Activated T-helper 1 cell treated with anti-CD3 and anti-CD28 coated beads, Interleukin-12 subunit alpha, Interleukin-12 subunit beta, Interleukin-2, Interleukin-4 antibody, amounts not matched to agents 30 ng/mL and 10 ng/mL and 1 ng/mL, durations not matched to agents 14 hours and 24 hours and 36 hours (primary cell): ENCODE measurements at places on chromosomes 2 and 18.

DNA sequence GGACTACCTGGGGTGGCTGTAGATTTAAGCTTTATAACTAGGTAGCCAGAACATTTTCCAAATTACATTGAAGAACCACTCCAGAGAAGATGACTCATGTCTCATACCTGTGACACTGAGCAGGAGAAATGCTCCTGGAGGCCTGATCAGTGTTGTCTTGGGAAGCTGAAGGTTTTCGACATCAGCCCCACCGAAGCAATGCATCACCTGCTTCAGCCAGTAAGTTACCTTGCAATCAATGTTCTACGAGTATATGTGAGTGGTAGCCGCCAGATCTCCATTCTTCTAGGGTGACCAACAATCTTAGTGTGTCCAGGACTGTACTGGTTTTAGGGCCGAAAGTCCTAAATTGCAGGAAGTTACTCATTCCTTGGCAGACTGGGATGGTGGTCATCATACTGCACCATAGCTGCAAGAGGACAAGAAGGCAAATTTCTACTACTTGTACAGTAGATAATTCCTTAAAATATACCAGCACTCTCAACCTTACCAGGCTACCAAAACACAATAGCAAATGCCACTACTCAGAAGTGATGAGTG, 109.3 kb upstream of the LINC00305 start:
- no peaks in the 10 kb centered on the region for H3K36me3 ChIP-seq
- DNase-seq = no peak
- H3K27ac ChIP-seq = no peak overlapping the region
- H3K4me1 ChIP-seq = no peaks in the 10 kb centered on the region
- H3K4me3 ChIP-seq = no peak overlapping the region

- peaks cover 16% of the 10 kb centered on the region for H3K27me3 ChIP-seq
- H3K4me3 ChIP-seq = no peak overlapping the region
- H3K36me3 ChIP-seq = peaks cover 8% of the 10 kb centered on the region
- no peak overlapping the region for H3K27ac ChIP-seq
- no peak for DNase-seq
Measured at GRCh38 chr2:8317418-8317817, 364.4 kb upstream of the ID2 start.

GRCh38 chr2:168884975-168885374, 5.3 kb downstream of the SPC25 start:
- no peak for DNase-seq
- H3K27ac ChIP-seq = no peak overlapping the region
- H3K4me3 ChIP-seq = no peak overlapping the region
- peaks cover 30% of the 10 kb centered on the region for H3K36me3 ChIP-seq
- H3K27me3 ChIP-seq = no peaks in the 10 kb centered on the region

- no peaks in the 10 kb centered on the region for H3K36me3 ChIP-seq
- peaks cover 5% of the 10 kb centered on the region for H3K4me1 ChIP-seq
- no peaks in the 10 kb centered on the region for H3K27me3 ChIP-seq
- H3K4me3 ChIP-seq = no peak overlapping the region
Measured at GRCh38 chr18:74261053-74261713, 30.6 kb downstream of the CYB5A start.

GRCh38 chr2:177419274-177419673, 26.7 kb downstream of the AGPS start:
- H3K27ac ChIP-seq = no peak overlapping the region
- no peak for DNase-seq
- H3K4me3 ChIP-seq = no peak overlapping the region
- H3K36me3 ChIP-seq = peaks cover 11% of the 10 kb centered on the region
- H3K4me1 ChIP-seq = peaks cover 20% of the 10 kb centered on the region

DNA sequence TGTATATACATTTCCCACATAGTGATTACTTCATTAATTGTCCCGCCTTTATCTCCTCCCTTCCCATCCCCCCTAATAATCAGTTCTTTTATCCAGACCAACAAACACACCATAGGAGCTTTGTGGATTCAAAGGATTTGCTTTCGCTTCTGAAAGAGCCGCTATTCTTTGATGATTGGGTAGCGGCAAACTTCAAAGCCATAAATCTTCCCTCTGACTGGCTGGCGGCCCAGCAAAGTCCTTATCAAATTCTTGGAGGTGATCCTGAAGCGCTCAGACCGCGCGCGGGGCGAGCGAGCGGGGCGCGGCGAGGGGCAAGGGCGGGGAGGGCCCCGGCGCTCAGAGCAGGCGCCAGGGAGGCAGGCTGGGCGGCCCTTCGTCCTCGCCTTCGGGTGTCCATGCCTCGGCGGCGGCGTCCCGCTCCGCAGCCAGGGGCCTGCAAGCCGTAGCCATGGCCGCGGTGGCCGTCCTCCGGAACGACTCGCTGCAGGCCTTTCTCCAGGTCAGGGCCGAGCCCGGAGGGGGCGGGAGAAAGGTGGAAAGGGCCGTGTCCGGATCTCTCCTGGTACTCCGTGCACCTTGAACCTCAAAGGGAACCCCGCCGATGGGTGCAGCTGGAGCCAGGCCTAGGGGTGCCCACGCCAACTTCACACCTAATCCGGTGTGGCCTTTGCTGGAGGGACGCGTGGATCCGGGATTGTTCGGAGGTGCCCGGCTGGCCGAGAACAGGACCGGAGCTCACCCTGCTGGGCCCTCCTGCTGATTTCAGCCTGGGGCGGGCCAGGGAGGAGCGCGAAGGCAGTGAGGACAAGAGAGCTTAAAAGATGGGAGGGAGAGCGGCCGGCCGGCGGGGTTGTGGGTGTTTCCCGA, at the start of gene SP5:
Gene SP5, plus strand, starts transcription at position 276 of the 870 bp plus-strand sequence. Its CDS starts 176 bp downstream, at position 452.
- peak; percentile 13 for DNase-seq
- H3K4me3 ChIP-seq = peak within 1 kb of the TSS; percentile 78
- peaks cover 31% of the 10 kb centered on the region for H3K4me1 ChIP-seq
- peaks cover 68% of the 10 kb centered on the region for H3K27me3 ChIP-seq
- H3K36me3 ChIP-seq = peaks cover 6% of the 10 kb centered on the region
- peak within 1 kb of the TSS; percentile 61 for H3K27ac ChIP-seq

DNA sequence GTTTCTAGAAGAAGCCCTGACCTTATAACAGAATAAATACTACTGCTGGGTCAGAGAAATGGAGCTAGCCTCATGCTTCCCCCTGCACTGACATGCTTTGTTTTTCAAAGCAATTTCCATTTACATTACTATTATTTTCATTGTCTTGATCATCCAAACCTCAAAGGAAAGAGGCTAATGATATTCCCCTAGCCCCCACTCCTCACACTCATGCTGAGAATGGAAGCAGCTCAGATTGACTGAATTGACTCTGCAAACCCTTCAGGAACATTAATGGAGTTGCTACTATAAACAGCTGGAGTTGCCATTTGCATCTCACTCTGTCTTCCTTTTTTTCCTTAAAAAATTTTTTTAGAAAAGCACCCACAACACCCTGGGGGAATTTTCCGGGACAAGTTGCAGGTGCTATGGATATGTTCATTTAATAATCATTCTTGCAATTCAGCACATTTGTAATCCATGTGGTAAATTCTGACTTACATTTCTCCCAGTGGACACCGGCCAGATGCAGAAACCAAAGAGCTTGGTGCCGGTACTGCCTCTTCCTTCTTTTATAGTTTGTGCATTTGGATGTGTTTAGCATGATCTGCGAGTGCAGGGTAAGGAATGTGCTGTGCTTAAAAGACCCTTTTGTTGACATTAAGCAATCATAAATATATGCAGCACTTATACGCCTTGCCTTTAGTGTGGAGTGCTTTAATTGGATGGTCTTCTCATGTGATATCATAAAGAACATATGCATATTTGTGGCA, 103.3 kb upstream of the OSR1 start:
- H3K36me3 ChIP-seq = no peaks in the 10 kb centered on the region
- DNase-seq = no peak
- no peak overlapping the region for H3K27ac ChIP-seq

DNA sequence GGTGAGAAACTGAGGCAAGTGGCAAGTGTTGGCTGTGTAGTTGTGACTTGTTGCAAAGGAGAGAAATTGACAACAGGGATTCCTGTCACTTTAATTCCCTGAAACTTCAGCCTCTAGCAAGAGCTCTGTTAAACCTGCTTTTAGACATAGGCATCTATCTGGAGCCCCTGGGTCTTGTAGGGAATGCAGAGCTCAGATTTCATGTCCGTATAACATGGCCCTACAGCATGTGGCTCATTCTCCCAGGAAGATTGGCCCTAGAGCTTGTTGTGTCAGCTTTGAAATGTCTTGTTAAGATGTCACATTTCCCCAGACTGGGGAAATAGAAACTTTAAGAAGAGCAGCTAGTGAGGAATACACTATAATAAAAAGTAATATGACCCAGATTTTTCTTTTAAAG, 115.8 kb downstream of the POLE4 start:
- DNase-seq = no peak
- no peak overlapping the region for H3K27ac ChIP-seq
- no peaks in the 10 kb centered on the region for H3K36me3 ChIP-seq
- H3K4me1 ChIP-seq = no peaks in the 10 kb centered on the region

DNA sequence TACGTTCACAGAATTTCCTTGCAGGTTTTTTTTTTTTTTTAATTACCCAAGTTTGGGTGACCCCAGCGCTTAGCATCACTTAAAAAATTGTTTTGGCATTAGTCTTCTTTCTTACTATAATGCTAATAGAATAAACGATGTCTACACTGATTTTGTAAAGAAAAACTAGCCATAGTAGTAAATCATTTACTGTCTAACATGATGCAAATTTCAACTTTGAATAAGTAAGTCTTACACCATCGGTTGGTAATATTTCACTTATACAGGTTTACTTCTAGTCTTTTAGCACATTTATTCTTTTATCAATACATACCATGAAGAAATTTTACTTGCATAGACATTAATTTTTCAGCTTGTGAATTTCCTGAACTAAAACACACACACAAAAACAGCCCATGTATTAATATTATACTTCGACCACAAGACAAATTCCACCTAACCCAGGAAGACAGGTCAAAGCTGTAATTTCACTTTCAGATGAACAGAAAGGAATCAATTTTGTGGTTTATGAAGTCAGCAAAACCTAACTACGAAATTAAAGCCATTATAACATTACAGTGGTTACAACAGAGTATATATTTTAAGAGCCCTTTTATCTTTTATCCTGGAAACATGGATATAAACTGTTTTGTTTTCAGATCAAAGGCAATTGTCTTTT, 1.9 kb downstream of the YES1 start:
- H3K4me3 ChIP-seq = peak overlapping the region; percentile 98
- peaks cover 73% of the 10 kb centered on the region for H3K4me1 ChIP-seq
- no peaks in the 10 kb centered on the region for H3K27me3 ChIP-seq
- peak overlapping the region; percentile 62 for H3K27ac ChIP-seq

DNA sequence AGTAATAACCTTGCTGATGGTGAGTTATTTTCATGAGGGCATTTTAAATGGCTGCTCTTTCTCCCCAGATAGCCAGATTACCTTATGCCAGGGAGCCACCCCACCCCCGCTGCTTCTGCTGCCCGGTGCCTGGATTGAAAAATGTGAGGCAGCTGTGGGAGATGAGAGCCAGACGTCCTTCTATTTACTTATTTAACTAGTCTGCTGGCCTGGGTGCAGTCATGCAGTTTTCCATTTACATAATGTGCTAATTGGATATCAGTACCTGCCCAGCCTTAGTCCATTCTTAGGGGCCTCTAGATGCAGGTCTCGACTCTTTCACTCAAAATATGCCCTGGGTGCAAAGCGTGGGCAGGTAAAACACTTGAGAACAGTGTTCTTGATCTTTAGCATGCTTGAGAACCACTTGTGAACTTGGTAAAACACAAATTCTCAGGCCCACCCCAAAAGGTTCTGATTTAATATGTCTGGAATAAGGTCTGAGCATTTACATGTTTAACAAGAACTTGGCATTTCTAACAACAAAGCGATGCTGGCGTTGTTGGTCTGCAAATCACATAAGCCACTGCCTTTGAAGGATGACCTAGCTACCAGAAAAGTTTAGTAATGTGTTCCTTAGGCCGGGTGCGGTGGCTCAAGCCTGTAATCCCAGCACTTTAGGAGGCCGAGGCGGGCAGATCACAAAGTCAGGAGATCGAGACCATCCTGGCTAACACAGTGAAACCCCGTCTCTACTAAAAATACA, 154.3 kb downstream of the NRP2 start:
- no peak overlapping the region for H3K27ac ChIP-seq
- H3K4me3 ChIP-seq = no peak overlapping the region
- H3K4me1 ChIP-seq = no peaks in the 10 kb centered on the region
- no peak for DNase-seq

- DNase-seq = no peak
- no peak overlapping the region for H3K27ac ChIP-seq
- peaks cover 10% of the 10 kb centered on the region for H3K4me1 ChIP-seq
- H3K27me3 ChIP-seq = no peaks in the 10 kb centered on the region
- H3K4me3 ChIP-seq = no peak overlapping the region
- peaks cover 11% of the 10 kb centered on the region for H3K36me3 ChIP-seq
Measured at GRCh38 chr2:28173377-28173776, 219.3 kb upstream of the FOSL2 start.

GRCh38 chr2:199228887-199229819, 228.6 kb downstream of the SATB2 start:
- no peaks in the 10 kb centered on the region for H3K27me3 ChIP-seq
- H3K27ac ChIP-seq = no peak overlapping the region
- H3K4me3 ChIP-seq = no peak overlapping the region
- peak; percentile 1 for DNase-seq

- H3K4me3 ChIP-seq = no peak overlapping the region
- peaks cover 4% of the 10 kb centered on the region for H3K4me1 ChIP-seq
- no peaks in the 10 kb centered on the region for H3K36me3 ChIP-seq
- peaks cover 2% of the 10 kb centered on the region for H3K27me3 ChIP-seq
- no peak overlapping the region for H3K27ac ChIP-seq
Measured at GRCh38 chr2:160583146-160583535, 89.5 kb upstream of the RBMS1 start.

- no peaks in the 10 kb centered on the region for H3K36me3 ChIP-seq
- H3K27me3 ChIP-seq = peaks cover 4% of the 10 kb centered on the region
- no peak overlapping the region for H3K27ac ChIP-seq
- peaks cover 3% of the 10 kb centered on the region for H3K4me1 ChIP-seq
- H3K4me3 ChIP-seq = no peak overlapping the region
Measured at GRCh38 chr2:134739879-134740301, 21.1 kb upstream of the TMEM163 start.

DNA sequence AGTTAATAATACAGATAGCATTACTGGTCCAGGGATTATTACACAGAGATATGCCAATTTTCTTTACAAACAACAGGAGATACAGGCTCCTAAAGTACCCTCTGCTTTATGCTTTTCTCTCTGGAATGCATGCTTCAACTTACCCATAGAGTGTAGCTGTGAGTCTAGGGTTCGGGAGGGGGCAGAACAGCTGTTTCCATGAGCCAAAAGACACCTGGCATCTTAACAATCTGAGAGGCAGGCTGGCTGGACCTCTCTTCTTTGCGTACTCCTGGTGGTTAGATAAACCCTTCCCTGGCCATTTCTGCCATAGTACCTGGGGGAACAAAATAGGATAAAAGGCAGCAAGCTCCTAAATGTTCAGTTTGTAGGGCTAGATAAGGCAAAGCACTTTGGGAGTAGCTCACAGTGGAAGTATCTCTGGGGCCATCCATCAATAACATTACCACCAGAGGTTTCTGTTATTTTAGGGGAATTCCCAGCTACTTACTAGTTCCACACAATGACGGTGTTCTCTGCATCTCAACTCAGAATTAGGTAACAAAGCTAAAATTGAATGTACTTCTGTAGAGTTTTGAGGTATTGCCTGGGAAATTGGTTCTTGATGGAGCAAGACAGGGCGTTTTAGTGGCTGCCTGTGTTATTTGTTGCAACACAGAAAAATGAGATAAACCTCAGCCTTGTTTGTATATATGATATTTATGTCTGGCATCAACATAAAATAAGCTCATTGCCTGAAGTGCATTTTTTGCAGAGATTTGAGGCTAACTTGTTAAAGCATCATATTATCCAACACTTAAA, 6.2 kb upstream of the CCDC85A start:
- H3K36me3 ChIP-seq = no peaks in the 10 kb centered on the region
- H3K4me1 ChIP-seq = no peaks in the 10 kb centered on the region
- DNase-seq = no peak
- no peak overlapping the region for H3K27ac ChIP-seq
